ENCODE measurements at places on chromosomes 13 and 19.

DNA sequence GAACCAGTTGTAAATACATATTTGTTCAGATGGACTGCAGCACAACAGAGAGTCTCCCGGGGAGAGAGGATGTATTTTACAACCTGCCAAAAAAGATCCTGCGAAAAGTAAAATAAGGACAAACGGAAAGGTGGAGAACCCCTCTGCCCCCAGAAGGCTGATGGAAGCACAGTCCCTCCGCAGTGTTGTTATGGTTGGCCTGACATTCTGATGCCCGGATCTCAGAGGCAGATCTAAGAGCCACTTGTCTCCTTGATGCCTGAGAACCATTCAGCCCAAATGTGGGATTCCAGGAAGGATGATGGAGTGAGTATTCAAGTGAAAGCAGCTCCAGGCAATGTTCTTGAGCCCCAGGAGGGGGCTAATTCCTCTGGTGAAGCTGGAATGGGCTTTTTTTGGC is 458.7 kb downstream of the ZNF536 start:
- no peak for DNase-seq

DNA sequence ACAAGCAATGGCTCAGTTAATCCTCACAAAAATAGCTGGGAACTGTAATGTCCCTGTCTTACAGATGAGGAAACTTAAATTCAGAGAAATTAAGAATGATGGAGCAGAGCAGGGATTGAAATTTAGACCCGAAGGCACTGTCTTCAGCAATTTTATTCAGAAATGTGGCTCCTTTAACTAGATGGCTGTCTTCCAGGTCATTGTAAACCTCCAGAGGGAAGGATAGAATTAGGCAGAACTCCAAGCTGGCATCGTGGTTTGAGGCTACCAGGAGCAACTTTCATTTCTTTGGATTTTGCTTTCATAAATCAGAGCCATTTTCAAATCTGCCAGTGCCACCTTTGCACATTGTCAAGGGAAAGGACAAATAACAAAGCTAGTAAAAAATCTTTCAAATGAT is 339.0 kb downstream of the DCT start:
- no peak for DNase-seq

- DNase-seq, result peak; percentile 44
These were observed 303.1 kb downstream of the IRS2 start for GRCh38 chr13:109483284-109483683.

DNA sequence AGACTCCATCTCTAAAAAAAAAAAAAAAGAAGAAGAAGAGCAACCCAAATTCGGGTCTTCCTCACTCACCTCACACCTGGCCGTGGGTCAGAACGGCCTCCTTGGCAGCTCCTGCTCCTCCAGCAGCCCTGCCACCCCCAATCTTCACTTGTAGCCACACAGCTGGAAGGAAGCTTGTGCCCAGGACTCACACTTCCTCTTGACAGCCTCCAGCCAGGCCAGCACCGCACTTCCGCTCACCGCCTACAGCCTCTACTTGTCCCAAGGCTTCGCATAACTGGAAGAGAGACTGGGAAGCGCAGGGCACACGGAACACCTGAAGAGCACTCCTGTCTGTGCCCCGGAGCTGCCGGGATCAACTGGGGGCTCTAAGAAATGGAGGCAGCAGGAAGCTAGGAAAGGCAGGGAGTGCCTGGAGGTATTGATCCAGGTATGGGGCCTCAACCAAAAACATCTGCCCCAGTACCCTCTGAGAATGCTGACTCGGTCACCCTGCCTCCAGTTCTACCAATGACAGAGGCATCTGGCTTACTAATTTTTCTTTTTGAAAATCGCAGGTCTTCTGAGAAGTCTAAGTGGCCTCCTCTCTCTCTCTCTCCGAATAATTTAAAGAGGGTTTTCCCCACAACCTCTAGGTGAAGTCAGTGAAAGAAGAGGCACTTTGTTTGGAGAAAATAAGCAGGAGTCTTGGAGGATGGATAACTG is 31.1 kb upstream of the ATP12A start:
- no peak for DNase-seq

DNA sequence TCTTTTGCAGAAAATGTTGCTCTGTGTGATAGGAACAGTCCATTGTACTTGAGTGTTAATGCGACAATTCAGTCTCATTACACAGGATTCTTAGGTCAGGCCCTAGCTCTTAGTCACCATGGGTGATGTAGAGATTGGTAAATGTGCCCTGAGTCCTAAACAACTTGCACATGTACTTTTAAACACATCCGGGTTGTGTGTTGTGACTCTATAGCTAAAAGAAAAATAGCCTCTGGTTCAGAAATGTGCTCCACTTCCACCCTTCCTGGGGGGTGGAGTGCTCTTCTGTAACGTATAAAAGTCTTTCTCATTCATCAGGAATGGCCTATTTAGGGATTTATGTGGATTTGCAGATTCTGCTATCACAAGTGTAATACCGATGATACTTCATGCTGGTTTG is 5.2 kb downstream of the SPATA13 start:
- no peak for DNase-seq

GRCh38 chr13:95185851-95186250 is 115.4 kb downstream of the ABCC4 start:
- peak; percentile 12 for DNase-seq

DNA sequence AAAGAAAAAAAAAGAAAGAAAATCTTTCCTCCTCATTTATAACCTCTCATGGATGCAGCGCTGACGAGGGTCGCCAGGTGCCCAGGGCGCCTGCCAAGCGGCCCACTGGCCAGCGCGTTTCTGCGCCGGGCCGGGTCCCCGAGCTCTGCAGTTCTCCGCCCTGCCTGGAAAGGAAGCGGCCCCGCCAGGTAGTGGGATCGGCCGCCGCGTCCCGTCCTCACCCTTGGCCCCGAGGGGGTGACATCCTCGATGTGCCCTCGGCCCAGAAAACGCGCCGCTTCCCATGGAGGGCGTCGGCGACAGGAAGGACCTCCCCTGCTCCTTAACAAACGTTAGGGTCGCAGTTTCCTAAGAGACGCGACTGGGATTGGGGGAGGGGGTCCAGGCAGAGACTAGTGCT is 56.9 kb downstream of the ZNF726 start:
- no peak for DNase-seq

DNA sequence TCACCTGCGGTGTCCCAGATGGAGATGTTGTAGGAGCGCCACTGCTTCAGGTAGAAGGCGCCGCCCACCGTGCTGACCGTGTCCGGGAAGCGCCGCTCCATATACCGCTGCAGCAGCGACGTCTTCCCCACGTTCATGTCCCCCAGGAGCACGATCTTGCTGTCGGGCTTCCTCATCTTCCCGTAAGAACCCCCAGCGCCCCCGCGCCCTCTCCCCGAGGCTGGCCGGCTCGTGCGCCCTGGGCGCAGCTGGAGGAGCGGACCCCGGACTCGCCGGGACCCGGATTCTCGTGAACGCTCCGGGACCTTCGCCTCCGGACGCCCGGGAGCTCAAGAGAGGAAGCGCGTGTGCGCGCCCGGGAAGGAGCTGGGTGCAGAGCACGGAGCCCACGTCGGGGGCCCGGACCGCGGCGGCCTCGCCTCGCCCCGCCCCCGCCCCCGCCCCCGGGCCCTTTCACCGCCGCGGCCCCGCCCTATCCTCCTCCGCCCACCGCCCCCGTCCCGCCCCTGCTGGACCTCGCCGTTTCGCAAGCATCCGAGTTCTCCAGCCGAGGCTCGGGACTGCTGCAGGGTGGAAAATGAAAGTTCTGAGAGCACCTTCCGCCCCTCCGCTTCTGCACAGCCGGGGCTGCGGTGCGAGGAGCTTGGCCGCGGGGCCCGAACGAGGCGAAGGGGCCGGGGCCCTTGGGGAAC is at the start of gene RAB20:
Gene RAB20 (minus strand): TSS at position 379 of the 692 bp plus-strand sequence. CDS start 203 bp downstream, at position 176.
- peak; percentile 89 for DNase-seq

DNA sequence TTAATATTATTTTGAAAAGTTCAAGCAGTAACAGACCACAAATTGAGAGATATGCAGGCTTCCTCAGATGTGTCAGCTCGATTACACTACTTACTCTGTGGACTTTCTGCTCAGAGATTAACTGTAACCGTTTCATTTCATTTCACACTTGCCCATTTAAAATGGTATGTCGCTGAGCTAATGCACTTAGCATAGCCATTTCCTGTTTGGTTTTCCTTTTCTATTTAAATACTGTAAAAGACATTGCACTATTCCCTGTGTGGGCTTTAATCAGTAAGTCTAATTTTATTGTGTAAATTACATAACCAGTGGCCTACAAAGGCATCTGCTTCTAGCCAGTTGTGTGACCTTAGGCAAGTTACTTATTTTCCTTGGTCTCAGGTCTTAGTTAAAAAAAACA is 237.6 kb downstream of the LACC1 start:
- DNase-seq, result peak; percentile 35

GRCh38 chr19:1752009-1752756 is 1.1 kb upstream of the ONECUT3 start:
- no peak for DNase-seq

DNA sequence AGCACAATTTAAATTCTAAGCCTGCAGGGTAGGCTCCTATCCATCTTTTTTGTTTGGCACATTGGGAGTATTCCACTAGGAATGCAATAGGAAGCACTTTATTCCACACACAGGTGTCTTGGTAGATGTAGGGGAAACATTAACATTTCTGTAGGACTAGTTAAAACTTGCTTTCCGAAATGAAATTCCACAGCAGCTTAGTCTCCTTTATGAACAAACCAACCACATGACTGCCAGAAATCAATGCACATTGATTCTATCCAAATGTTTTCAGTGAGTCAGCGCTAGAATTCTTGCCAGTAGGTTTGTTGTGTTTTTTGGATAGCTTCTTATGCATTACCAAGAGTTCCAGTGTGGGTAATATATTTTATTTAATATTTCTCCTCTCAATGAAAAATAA is 207.9 kb upstream of the CSNK1A1L start:
- DNase-seq, result no peak

DNA sequence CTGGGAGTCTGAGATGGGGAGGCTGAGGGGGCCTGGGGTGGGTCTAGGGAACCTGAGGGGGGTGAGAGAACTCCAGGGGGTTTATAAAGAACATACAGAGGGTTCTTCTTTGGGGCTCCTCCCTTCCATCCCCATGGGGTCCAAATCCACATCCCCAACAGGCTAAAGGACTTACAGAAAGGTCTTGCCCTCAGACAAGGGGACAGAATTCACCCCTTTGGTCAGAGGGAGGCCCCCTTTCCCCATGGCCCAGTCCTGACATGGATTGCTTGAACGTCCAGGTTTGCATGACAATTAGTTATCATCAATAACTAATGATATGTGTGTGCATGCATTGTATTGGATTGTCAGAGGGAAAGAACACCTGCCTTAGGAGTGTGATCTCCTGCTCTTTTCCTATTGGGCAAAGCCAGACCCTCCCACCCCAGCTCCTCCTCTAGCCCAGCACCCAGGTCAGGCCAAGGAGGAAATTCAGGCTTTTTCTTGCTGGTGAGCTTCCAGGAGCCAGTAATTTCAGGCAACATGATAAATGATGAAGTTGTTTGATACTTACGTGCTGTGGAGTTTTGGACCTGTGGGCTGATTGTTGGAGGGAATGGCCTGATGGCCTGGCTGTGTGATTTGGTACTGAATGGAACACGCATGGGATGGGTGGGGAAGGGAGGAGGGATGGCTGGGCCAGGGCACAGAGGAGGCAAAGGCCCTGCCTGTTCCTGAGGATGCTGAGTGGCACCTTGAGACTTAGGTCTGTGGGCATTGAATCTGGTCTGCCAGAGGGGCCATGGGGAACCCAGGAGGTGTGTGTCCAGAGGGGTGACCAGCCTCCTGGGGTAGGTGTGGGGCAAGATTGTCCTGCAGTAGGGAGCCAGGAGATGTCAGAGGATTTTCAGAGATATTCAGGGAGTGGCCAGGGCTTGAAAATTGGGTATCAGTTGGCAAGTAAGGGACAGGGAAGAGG is 1.1 kb downstream of the KLHL26 start:
- DNase-seq, result no peak

GRCh38 chr19:51020988-51021651 is 1.6 kb upstream of the KLK10 start:
- peak; percentile 54 for DNase-seq

- no peak for DNase-seq
These were observed 343.8 kb downstream of the RBM26 start for GRCh38 chr13:79062291-79062690.

GRCh38 chr19:54156953-54157352 is 2.6 kb downstream of the LENG1 start:
- DNase-seq, result no peak

GRCh38 chr19:38361633-38362075 is 12.7 kb upstream of the PSMD8 start:
- DNase-seq, result peak; percentile 82

- DNase-seq, result peak; percentile 8
These were observed 55.2 kb downstream of the SOX21 start for GRCh38 chr13:94657167-94657566.
